SK-N-SH (cell line): ENCODE measurements at places on chromosomes 13 and 19. TPM values are rescaled to one million over a fixed set of nuclear protein-coding genes. Genes with fewer than 3 reads are reported as not detected.

Gene C1QTNF9
- not detected in 2 replicates for polyA plus RNA-seq

Gene IGFL2
- 0.21 and 0.23 TPM in 2 replicates for polyA plus RNA-seq

Gene PEX11G
- 6.1 and 6.4 TPM in 2 replicates for polyA plus RNA-seq

Gene SMAD9
- polyA plus RNA-seq: 3.1 and 4.0 TPM in 2 replicates

Gene UBE2L5
- polyA plus RNA-seq: 0.02 and 0.15 TPM in 2 replicates

Gene CYP2A7
- polyA plus RNA-seq: not detected in 2 replicates

Gene RNF225
- 0.13 TPM in 1 of 2 replicates, not detected in the other for polyA plus RNA-seq

Gene ACP5
- polyA plus RNA-seq: 0.87 and 1.6 TPM in 2 replicates

Gene RAB3D
- polyA plus RNA-seq: 25.0 and 27.0 TPM in 2 replicates

Gene LSR
- polyA plus RNA-seq: 0.50 and 0.62 TPM in 2 replicates

Gene TIMM13
- polyA plus RNA-seq: 76.0 and 76.9 TPM in 2 replicates

Gene ZNF578
- 2.5 and 3.3 TPM in 2 replicates for polyA plus RNA-seq

Gene CD33
- 0.36 and 0.67 TPM in 2 replicates for polyA plus RNA-seq

Gene ZNF813
- polyA plus RNA-seq: 0.44 and 0.78 TPM in 2 replicates

Gene ZSCAN22
- polyA plus RNA-seq: 2.3 and 2.9 TPM in 2 replicates

Gene ACTMAP
- 4.5 and 6.4 TPM in 2 replicates for polyA plus RNA-seq

Gene POGLUT2
- polyA plus RNA-seq: 10.2 and 12.4 TPM in 2 replicates

Gene PTH2
- not detected in 2 replicates for polyA plus RNA-seq

Gene NLRP4
- 0.02 and 0.03 TPM in 2 replicates for polyA plus RNA-seq

Gene ZNF71
- polyA plus RNA-seq: 6.3 and 7.1 TPM in 2 replicates

Gene NALCN
- 3.0 and 4.5 TPM in 2 replicates for polyA plus RNA-seq

Gene NBEA
- polyA plus RNA-seq: 12.3 and 17.1 TPM in 2 replicates

Gene ATP4A
- not detected in 2 replicates for polyA plus RNA-seq

Gene SOX1
- polyA plus RNA-seq: not detected in 2 replicates

Gene KLHL1
- not detected in 2 replicates for polyA plus RNA-seq

Gene ZNF729
- polyA plus RNA-seq: not detected in 2 replicates

Gene CERS1
- polyA plus RNA-seq: 5.4 and 7.3 TPM in 2 replicates

Gene ANKRD24
- polyA plus RNA-seq: 0.87 and 1.1 TPM in 2 replicates

Gene ADAMTSL5
- 5.7 and 6.3 TPM in 2 replicates for polyA plus RNA-seq

Gene NLRP11
- 0.02 TPM in 1 of 2 replicates, not detected in the other for polyA plus RNA-seq

Gene CEACAM4
- polyA plus RNA-seq: not detected in 2 replicates

Gene PPP1R13L
- 11.6 and 18.0 TPM in 2 replicates for polyA plus RNA-seq

Gene PRX
- 2.2 TPM in 2 replicates for polyA plus RNA-seq

Gene PALM
- 6.2 and 15.6 TPM in 2 replicates for polyA plus RNA-seq

Gene CLDN10
- polyA plus RNA-seq: 0.05 TPM in 1 of 2 replicates, not detected in the other

Gene ZNF556
- polyA plus RNA-seq: 0.46 and 0.67 TPM in 2 replicates

Gene DPF1
- 4.3 and 4.8 TPM in 2 replicates for polyA plus RNA-seq

Gene CDKN2D
- 13.1 and 14.9 TPM in 2 replicates for polyA plus RNA-seq

Gene SIAH3
- 0.08 TPM in 2 replicates for polyA plus RNA-seq

Gene DHDH
- polyA plus RNA-seq: 0.31 and 0.72 TPM in 2 replicates

Gene SLC7A10
- polyA plus RNA-seq: 0.02 TPM in 1 of 2 replicates, not detected in the other

Gene PNMA8A
- polyA plus RNA-seq: 10.2 and 13.8 TPM in 2 replicates

Gene MATK
- polyA plus RNA-seq: not detected in 2 replicates

Gene GAPDHS
- not detected in 2 replicates for polyA plus RNA-seq

Gene ANGPTL8
- polyA plus RNA-seq: 0.21 TPM in 1 of 2 replicates, not detected in the other

Gene ZNF304
- polyA plus RNA-seq: 2.5 and 3.7 TPM in 2 replicates

Gene PCDH20
- 0.02 TPM in 1 of 2 replicates, not detected in the other for polyA plus RNA-seq

Gene ZNF418
- 0.07 and 0.13 TPM in 2 replicates for polyA plus RNA-seq

Gene PLIN3
- 129 and 136 TPM in 2 replicates for polyA plus RNA-seq

Gene APC2
- 1.3 and 1.8 TPM in 2 replicates for polyA plus RNA-seq

Gene MPND
- polyA plus RNA-seq: 18.7 and 21.3 TPM in 2 replicates

Gene ATP12A
- polyA plus RNA-seq: not detected in 2 replicates

Gene CYP4F11
- 0.23 and 0.31 TPM in 2 replicates for polyA plus RNA-seq

Gene ZNF888
- 0.46 and 0.83 TPM in 2 replicates for polyA plus RNA-seq
